Retina (tissue), 1 donor: ENCODE measurements at places on chromosomes 3 and 15.
A peak's percentile ranks its signal among the peaks of the same experiment; 100 is the strongest.

- peak; percentile 42 for DNase-seq
Measured at GRCh38 chr3:124217542-124217941, 225.6 kb upstream of the ROPN1 start.

GRCh38 chr3:160127308-160127707 is 97.9 kb upstream of the C3orf80 start:
- no peak for DNase-seq

DNA sequence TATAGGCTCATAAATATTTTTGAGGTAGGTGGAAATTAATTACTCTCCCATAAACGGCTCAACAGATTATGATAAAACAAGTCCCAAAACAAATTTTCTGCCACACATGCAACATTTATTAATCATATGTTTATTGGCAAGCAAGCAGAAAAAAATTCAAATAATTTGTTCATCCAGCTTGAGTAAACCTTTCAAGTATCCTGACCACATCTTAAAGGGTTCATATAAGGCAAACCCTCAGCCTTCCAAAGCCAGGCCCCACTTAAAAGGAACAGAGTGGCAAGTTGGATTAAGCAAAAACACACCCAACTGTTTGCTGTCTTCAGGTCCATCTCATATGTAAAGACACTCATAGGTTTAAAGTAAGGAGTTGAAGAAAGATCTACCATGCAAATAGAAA is 1042.3 kb downstream of the DIPK2A start:
- DNase-seq, result no peak

DNA sequence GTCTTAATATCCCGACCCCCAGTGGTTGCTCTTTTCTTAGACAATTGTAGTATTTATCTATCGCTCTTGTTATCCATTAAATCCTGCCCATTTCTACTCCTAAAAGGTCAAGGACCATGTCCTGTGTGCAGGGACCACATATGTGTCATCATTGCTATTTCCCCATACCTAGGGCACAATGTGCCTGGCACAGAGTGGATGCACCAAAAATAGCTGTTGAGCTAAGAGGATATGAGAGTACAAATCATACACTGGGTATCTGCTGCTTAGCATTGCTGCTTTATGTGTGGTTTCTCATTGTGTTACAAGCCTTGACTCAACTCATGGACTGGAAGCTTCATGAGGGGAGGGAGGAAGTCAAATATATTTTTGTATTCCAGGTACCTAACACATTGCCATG is 3.4 kb upstream of the MITF start:
- no peak for DNase-seq

DNA sequence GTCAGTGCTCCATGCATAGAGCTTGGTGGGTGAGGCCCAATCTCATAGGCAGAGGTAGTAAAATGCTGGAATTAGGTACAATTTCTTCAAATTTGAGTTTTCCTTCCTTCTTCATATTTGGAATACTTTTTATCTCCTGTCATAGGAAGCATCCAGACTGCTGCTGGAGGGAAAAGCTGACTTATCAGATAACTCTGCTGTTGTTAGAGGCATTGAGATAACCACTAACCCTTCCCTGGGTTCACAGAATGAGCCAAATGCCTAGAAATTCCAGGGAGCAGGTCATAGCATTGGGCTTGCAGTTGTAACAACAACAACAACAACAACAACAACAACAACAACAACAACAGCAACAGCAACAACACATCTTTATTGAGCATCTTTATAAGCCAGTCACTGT is 332.7 kb downstream of the PDCD6IP start:
- no peak for DNase-seq

GRCh38 chr3:115245438-115245837 is 98.3 kb upstream of the ZBTB20 start:
- DNase-seq, result no peak

DNA sequence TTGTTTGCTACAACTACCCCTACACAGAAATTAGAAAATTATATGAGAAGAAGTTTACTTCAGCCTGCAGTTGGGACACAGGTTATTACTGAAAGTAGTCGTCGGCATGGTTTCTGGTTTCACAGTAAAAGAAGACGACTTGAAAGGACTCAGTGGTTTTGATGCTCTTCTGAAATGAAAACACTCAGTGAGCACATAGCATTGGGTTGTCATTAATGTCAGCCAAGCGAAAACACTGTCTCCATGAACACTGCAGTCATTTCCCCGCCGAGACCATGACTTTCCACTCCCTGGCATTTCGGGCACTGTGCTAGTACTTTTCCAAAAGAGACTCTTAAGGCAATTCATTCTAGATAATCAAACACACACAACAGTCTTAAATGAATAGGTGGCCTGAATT is 69.2 kb upstream of the ICE2 start:
- DNase-seq, result no peak

- no peak for DNase-seq
Measured at GRCh38 chr15:82798531-82799166, 7.2 kb downstream of the FSD2 start.

DNA sequence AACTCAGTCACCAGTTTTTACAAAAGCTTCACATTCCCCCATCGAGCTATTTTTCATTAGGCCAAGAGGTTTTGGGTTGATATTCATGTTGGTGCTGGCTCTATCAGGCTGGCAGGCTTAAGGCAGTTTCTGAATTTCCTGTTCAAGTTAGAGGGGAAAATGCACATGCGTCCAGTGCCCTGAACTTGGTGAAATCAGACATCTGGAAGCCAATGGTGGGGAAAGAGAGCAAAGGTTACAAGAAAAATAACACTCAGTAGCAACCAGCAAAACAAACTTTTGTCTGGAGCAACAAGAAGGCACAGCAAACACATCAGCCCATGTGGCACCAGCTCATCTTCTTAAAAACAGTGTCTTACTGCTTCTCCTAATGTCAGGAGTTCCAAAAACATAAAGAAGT is 155.6 kb upstream of the TSC22D2 start:
- no peak for DNase-seq

GRCh38 chr3:32105291-32106131 is 909 bp upstream of the GPD1L start:
- DNase-seq, result no peak

- DNase-seq, result no peak
Measured at GRCh38 chr15:88890495-88890894, 4.8 kb downstream of the HAPLN3 start.

DNA sequence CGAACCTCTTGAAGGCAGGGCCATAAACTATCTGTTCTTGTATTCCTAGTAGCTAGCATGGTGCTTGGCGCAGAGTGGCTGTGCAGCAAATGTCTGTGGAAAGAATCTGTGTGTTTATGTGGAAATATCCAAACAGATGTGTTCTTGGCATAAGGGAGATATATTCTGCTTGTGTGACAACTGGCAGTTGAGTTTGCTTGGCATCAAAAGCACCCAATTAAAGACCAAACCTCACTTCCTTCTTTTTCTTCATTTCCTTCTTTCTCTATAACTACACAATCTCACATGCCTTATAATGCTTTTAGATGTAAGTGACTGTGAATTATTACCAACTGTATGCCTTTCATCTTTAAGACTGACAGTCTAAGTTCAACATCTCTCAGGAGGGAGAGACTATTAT is 296.5 kb downstream of the SLC9A9 start:
- DNase-seq, result no peak

DNA sequence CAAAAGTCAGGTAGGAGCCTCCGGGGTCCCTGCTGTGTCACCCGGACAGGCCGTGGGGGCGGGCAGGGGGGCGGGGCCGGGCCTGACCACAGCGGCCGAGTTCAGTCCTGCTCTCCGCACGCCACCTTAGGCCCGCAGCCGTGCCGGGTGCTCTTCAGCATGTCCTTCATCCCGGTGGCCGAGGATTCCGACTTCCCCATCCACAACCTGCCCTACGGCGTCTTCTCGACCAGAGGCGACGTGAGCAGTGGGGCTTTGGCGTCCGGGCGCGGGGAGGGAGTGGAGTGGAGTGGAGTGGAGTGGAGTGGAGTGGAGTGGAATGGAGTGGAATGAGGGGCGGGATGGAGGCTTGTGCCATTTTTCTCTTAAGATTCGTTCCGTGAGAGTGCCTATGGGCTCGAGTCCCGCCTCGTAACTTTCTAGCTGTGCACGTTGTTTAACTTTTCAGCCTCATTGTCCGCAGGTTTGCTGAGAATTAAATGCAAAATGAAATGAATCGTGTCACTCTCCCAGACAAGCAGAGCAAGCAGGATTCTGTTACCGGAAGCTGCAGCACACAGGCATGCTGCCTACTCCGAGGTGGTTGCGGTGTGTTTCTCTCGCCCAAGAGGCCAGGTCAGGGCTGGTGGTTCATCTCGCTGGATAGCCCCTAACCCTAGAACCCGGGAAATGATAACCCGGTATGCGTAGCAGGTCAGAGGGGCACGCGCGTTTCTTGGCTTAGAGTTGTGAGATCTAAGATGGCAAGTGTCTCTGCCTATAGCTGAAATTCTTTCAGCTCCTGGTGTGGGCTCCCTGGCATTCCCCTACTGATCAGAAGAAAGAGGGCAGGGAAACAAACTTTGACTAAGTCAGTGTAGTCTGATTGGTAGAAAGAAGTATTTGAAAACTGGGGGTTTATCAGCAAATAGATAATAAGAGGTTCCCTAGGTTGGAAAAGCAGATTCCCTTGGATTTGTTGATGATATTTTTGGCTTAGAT is at the start of gene FAH:
Gene FAH, plus strand, starts transcription at position 104 of the 981 bp plus-strand sequence. Its CDS starts 56 bp downstream, at position 160.
- peak; percentile 77 for DNase-seq

DNA sequence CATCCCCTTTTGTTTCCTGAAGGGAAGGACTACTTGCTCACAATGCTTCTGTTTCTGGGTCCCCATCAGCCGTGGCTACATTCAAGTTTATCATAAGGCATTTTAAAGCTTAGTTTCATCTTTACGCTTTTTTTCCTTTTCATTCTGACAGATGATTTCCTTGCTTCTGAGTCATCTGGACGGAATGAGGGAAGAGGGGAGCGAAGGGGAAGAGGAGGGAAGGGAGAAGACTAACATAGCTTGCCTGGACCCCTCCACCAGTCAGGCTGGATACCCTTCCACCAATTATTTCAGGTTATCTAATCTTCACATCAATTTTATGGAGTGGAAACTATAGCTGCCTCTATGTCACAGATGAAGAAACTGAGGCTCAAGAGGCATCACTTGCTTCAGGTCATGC is 27.6 kb downstream of the FAM3D start:
- DNase-seq, result no peak

GRCh38 chr3:23748398-23749110 is 57.2 kb upstream of the UBE2E1 start:
- no peak for DNase-seq

DNA sequence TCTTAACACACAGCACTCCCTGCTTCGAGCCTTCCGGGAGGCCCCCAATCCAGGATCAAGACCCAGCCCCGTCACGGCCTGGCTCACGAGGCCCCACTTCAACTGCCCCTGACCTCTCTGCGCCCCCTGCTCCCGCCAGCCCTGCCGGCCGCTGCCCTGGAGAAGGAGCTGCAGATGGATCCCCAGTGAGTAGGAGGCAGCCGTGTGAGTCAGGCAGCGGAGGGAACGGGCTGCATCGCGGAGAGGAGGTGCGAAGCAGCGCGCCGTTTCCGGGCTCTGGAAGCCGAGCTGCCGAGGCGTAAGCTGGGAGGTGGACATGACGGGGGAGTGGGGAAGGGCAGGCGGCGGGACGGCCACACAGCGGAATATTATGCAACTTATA is 133.4 kb downstream of the TPRA1 start:
- DNase-seq, result peak; percentile 73

DNA sequence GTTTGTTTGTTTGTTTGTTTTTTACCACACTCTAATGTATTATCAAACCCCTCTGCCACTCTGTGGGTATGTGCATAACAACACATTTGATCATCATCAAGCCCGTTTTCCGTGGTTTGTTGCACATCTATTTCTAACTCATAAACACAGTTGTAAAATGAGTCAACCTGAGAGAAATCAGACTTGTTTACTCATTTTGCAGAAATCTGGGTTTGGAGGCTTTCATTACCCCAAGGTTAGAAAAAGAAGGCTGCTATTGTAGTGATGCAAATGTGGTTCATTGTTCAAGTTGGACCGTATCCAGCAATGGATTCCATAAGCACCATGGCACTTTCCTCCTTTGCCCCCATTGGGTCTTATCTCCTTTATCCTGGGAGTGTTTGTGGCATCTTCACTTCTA is 353.2 kb upstream of the SOX2 start:
- DNase-seq, result no peak

GRCh38 chr3:14283813-14284438 is 105.3 kb downstream of the LSM3 start:
- no peak for DNase-seq

DNA sequence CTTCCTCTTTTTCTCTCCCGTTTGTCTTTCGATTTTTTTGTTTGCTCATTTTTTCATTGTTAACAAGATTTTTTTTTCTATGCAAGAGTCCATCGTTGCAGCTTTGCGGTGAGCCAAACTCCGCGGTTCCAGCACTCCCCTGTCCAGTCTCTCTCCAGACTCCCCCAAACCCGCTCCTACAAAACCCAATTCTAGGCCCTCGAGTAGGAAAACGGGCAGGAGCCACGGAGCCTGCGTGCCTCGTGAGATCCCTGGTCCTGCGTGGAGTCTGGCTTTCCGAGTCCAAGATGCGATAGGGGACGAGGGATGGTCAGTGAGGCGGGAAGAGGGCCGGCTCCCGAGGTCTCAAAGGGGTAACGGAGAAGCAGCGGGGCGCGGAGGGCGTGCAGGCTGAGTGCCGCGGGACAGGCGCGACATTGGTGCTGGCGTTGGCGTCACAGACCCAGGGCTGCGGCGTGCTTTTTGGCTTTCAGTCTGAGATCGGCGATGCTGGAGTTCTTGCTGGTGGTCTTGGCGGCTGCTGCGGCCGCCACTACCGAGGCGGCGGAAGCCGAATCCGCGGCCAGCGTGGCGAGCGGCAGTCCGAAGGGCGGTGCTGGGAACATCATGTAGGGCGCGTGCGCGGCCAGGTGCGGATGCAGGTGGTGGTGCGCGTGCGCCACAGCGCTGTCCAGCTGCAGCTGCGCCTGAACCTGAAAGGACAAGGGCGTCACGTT is 8.5 kb downstream of the SHOX2 start:
- DNase-seq, result peak; percentile 88

GRCh38 chr3:157588386-157589060 is 85.3 kb upstream of the VEPH1 start:
- no peak for DNase-seq

DNA sequence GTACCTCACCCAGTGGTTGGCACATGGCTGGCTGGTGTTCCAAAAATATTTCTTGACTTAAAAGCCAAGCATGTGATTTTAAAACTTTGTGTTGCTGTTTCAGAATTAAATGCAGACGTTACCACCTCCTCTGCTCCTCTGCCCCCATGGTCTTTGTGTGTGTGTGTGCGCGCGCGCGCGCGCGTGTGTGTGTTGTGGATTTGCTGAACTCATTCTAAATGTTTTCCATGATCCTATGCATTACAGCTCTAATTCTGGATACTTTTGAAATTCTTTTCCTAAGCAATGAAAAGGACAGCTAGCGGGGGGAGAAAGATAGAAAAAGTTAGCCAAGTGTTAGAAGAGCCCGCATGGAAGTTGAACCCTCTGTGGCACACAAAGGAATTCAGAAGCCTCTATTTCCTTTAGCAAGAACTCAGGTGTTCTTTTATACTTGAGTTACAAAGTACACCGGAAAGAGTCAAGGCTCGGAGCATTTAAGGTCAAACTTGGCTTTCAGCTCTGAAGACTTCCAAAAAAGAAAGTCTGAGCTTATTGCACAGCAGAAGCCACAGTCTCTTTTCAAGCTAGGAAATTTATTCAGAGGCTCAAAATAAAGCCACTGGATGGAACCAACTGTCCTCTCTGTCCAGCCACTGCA is 350.5 kb upstream of the TBL1XR1 start:
- DNase-seq, result no peak

- DNase-seq, result no peak
Measured at GRCh38 chr3:138949445-138950005, 2.5 kb downstream of the FOXL2NB start.
